Activated CD4-positive, alpha-beta T cell treated with anti-CD3 and anti-CD28 coated beads, Interleukin-2, amount 10 ng/mL, durations not matched to agents 7 days and 5 days (primary cell): ENCODE measurements at places on chromosomes 5 and 9.

- no peak for DNase-seq
Measured at GRCh38 chr9:130936285-130937117, 2.5 kb downstream of the FIBCD1 start.

DNA sequence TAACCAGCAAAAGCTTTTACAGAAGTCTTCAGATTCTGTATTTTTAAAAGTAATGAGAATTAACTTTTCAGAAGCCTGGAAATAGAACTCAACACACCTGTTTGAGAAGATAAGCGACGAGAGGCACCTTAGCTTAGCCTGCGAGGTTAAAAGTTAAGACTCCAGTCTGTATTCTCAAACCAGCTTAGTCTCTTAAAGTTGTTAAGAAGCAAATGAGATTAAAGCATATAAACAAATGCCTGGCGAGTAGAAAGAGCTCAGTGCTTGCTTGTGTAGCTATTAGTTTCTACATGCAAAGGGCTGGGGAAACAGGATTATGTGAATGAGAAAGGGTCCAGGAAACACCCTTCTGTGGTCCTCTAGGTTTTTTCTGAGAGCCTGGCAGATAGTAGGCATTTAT lies 51.7 kb downstream of the MTAP start:
- DNase-seq: no peak

DNA sequence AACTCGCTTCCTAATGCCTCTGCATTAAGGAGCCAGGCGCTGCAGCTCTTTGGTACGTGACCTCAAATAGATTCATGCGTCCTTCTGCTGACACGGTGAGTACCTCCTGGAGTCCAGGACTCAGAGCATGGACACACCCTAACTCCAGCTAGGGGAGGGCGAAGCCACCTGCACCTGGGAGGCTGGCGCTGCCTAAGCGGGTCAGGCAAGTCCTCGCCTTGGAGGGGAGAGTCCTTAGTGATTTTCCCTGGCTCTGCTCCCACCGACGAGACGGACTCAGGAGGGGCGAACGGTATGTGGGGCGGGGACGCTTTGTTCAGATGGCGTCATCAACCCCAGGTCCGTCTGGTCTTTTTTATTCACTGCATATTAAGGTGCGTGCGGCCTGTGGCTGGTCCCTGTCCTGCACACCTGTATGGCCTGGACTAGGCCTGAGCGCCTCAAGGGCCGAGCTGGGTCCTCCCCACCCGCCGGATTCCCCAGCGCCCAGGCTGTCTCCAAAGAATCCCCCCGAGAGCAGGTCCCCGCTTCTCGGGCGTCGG lies 50.3 kb downstream of the NSUN2 start:
- no peak for DNase-seq

- no peak for DNase-seq
Measured at GRCh38 chr5:91224456-91224855, 158.7 kb downstream of the ARRDC3 start.

DNA sequence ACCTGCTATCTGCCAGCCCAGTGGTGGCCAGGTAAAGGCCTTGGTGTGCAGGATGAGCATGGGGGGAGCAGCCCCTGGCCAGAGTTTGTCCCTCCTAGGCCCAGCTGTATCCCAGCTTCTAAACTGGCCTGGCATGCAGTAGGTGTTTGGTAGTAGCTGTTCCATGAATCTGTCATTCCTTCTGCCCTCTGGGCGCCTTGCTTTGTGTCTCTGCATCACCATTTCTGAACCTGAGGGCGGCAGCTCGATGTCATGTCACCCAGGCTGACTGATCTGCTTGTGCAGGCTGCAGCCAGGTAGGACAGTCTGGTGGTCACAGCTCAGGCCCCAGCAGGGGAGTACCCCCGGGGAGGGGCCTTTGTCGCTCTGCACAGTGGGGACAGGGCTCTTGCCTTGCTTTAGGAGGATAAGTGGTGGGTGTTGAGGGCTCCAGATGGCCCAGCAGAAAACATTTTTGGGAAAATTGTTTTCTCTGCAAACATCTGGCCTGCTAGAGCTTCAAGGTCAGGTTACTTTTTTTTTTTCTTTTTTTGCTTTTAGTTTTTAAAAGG lies 4.6 kb upstream of the SUSD3 start:
- DNase-seq: no peak
